ENCODE measurements at places on chromosomes 4 and X. TPM values are rescaled to one million over a fixed set of nuclear protein-coding genes. Genes with fewer than 3 reads are reported as not detected.

The TAB3 gene
- total RNA-seq = 12.5 TPM

The FAM9B gene
- total RNA-seq = 0.06 TPM

The SMIM31 gene
- not detected for total RNA-seq

The STS gene
- total RNA-seq = 2.0 TPM

The SPINK2 gene
- total RNA-seq = not detected

The DMRTC1 gene
- total RNA-seq = not detected

The ENPEP gene
- 0.06 TPM for total RNA-seq

The PROM1 gene
- 0.53 TPM for total RNA-seq

The FTSJ1 gene
- total RNA-seq = 68.0 TPM

The TMPRSS11A gene
- total RNA-seq = not detected

The XAGE2 gene
- not detected for total RNA-seq

The RNF175 gene
- total RNA-seq = not detected

The GAGE12H gene
- not detected for total RNA-seq

The PPP1R2C gene
- not detected for total RNA-seq

The TKTL2 gene
- total RNA-seq = not detected

The JAKMIP1 gene
- not detected for total RNA-seq

The TRPC5OS gene
- not detected for total RNA-seq

The CTSO gene
- total RNA-seq = 0.89 TPM
